ENCODE measurements at places on chromosomes 6 and 20.
A peak's percentile ranks its signal among the peaks of the same experiment; 100 is the strongest.

DNA sequence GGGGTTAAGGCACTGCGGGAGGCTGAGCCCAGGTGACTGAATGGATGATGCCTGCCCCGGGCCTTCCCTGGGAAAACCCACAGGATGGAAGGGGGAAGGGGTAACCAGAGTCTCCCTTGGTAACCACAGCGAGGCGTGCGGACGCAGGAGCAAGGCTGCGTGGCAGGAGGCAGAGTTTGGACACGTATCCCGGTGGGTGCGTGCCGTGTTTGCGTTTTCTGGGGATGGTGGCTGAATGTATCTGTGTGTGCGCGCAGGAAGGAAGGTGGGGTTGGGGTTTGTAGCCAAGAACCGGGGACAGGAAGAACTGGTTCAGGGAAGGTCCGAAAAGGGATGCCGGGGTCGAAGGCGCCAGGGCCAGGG lies 1.8 kb downstream of the MDGA1 start:
- DNase-seq = no peak

DNA sequence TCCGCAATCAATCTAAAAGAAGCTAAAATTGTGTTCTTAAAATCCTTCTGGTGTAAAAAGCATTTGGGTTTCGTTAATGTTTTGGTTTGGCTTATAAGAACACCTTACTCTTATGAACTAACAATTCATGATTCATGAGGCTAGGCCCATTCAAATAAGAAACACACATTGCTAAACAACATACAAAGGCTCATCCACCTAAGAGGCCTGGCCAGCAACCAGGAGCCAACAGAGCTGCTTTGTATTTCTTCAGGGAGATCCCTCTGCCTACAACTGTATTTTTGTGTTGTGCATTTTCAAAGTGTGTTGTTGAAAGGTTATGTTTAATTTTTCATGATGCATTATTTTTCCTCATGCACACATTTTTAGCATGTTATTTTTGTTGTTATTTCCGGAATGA lies 98.6 kb downstream of the PTPRK start:
- DNase-seq = no peak

DNA sequence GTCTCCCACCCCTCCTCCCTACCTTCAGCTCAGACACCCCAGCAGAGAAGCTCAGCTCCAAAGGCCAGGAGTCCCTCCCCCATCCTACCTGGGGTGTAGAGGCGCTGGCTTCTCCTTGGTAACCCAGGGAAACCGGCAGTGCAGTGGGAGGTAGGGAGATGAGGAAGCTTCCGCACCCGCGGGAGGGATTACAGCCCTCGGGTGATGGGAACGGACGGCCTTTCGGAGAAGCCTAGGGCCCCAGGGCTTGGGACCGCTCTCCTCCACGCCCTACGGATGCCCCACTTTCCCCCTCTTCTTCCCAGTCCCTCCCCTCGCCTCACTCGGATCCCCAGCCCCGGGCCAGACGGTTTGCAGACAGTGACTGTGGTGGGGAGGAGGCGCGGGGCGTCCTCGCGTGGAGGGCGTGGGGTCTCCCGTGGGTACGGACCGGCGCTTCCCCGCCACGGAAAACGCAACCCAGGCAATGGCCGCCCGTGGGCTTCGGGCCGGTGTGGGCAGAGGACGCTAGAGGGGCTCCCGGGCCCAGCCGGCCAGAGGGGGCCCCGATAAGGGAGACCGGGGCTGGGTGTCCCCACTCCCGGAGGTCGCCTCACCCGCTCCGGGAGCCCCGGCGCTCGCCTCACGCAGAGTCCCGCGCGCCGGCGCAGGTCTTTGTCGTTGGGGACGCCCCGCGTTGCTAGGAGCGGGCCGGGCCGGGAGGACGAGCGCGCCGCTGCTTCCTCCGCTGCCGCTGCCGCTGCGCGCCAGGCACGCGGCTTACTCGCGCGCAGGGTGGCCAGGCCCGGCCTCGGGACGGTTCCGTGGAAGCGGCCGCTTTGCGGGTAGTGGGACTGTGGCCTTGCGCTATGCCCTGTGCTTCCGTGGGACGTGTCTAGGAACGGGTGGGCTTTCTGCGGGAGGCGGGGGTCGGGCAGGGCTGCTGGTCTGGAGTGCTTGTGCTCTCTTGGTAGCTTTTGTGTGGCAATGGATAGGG lies 15.8 kb downstream of the AARS2 start:
- DNase-seq = no peak

- DNase-seq = no peak
Measured at GRCh38 chr6:54515013-54515412, 206.8 kb downstream of the TINAG start.

- no peak for DNase-seq
Measured at GRCh38 chr20:46746956-46747526, 37.6 kb downstream of the SLC2A10 start.

- DNase-seq = no peak
Measured at GRCh38 chr20:61575151-61575937, 323.3 kb downstream of the CDH4 start.

- DNase-seq = peak; percentile 82
Measured at GRCh38 chr20:22684072-22684762, 99.8 kb upstream of the FOXA2 start.

- no peak for DNase-seq
Measured at GRCh38 chr6:88179692-88180091, 13.5 kb upstream of the CNR1 start.

DNA sequence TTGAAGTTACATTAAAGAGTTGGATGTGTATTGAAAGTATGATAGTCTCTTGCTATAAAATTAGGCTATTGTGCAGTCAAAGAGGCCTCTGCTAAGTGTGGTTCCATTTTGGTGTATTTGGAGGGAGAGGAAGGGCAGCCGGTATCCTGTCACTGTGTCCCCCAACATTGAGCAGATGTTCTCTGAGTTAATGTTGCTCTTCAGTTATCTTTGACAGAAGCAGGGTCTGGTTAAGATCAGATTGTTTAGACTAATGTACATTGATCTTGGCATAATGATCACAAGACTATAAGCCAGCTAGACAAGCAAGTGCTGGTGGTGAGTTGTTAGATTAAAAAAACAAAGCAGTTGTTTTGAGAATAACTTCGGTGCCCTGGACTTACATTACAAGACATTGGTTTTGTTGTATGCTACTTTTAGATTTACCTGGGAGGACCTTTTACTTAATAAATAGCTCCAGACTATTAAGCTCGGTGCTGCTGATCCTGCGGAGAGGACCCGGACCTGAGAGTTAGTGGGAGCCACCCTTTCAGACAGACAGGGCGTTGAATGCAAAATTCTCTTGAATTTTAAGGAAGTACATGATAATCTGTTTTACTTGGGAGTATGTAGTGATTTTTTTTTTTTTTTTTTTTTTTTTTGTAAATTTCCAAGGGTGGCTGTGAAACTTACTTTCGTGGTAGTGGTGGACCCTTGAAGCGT lies 97.8 kb downstream of the JARID2 start:
- no peak for DNase-seq

DNA sequence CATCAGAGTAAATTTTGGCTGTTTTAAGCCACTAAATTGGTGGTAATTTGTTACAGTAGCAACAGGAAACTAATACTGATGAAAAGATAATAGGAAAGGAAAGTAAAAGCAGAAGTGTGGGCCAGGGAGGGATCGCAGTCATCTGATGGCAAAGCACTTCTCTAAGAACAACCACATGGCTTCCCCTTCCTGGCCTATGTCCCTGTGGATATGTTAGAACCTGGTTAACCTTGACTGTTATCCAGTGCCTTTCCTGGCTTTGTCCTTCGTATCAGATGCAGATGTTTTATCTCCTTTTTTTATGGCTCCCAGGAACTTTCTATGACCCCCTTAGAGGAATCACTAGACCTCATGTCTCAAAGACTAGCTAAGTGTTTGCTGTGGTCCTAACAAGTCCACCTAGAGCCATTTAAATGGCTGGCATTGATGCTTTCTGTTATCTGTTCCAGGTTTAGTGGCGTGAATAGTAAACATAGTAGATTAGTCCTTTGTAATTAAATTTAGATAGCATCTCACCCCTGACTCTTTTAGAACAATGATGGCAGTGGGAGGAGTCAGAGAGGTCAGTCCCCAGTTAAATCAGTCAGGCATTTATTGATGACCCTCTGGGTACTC lies 79.2 kb upstream of the PHACTR2 start:
- DNase-seq = no peak

- no peak for DNase-seq
Measured at GRCh38 chr6:125232466-125232865, 69.3 kb downstream of the HDDC2 start.

DNA sequence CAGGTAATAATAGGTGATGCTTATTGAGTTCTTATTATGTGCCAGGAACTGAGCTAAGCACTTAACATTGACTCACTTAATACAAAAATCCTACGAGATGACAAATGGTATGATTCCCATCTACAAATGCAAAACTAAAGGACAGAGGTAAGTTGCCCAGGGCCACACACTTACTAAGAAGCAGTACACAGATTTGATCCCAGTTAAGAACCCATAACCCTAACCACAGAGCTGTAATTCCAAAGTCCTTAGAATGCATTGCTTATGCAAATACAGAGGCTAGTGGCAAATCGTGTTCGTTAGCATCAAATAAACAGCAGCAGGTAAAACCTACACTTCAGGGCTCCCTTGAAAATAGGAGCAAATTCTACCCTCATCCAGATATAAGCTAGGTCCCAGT lies 104.0 kb downstream of the SASH1 start:
- no peak for DNase-seq

GRCh38 chr6:80156221-80156620 lies 49.8 kb downstream of the BCKDHB start:
- no peak for DNase-seq

Measured in tibial nerve (tissue), 4 donors.